ENCODE measurements at places on chromosomes 2 and 18. TPM values are rescaled to one million over a fixed set of nuclear protein-coding genes. Genes with fewer than 3 reads are reported as not detected.

- DNase-seq: no peak
Observed at GRCh38 chr2:160246356-160246755, 46.3 kb upstream of the ITGB6 start.

DNA sequence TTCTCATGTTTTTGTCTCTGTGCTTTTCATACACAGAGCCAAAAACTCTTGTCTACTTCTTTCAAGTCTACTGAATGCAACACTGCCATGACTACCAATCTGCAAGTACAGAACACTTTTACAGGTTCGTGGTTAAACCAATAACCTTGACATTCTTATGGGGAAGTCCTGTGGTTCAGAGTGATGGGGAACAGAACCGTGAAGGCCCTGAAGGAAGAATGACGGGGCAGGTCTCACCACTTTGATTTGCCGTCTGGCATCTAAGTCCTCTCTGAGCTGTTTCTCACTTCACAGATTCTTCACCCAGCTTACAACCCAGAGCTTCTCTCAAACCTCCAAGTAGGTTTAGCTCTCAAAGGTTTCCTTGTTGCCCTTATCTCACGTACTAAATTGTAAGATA lies 117.5 kb upstream of the SNTG2 start:
- no peak for DNase-seq

DNA sequence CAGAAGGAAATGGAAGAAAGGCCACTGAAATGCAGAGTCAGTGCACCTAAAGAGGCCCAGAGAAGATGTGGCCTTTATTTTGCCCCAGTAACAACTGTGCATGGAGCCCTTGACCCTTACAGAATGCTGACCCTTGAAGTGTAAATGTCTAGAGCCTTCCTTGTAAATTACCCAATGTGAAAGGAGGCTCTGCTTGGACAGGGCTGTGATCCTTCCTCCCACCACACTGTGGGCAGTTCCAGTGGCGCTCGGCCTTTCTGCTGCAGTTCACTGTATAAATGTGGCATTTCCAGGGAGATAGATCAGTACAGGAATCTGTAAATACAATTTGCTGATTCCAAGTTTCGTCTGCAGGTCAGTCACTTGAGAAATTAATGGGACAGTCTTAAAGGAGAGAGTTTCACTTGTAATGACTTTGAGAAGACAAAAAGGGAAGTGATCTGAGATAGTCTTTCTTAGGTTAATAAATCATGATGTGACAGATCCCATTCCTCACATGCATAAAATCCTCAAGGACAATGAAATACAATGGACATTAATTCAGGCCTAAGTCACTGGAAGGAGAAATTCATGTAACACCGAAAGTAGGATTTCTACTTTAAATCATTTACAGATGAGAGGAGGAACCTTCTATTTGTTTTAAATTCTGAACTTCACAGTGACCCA lies 133.8 kb upstream of the LMAN1 start:
- no peak for DNase-seq

GRCh38 chr2:51079945-51080344 lies 48.0 kb upstream of the NRXN1 start:
- DNase-seq: no peak

DNA sequence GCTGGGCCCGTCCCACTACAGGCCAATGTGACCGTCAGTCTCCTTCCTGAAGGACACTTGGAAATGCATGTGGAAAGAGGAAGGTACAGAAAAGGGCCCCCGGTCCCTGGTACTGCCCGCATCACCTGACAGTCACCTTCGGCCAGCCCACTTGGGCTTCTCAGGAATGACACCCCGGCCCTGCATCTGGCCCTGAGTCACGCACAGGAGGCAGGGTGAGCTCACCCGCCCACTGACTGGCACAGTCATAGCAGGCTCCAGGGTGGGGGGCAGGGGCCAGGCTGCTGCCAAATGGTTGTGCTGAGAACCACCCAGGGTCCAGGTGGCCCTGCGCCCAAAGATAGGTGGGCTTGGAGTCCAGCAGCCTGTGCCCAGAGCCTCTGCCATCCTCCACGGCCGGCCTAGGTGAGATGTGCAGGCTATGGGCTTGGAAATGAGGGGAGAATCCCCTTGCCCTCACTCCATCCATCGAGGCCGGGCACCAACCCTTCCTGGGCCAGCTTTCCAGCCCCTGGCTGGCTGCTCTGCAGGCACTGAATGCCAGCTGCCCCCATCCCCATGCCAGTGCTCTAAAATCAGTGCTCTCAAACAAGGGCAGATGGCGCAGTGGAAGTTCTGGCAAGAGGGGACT lies 14.1 kb downstream of the EMX1 start:
- DNase-seq: peak; percentile 54

The UGT1A6 gene
- not detected for total RNA-seq

- no peak for DNase-seq
Observed at GRCh38 chr2:218071218-218071937, 2.3 kb downstream of the RUFY4 start.

DNA sequence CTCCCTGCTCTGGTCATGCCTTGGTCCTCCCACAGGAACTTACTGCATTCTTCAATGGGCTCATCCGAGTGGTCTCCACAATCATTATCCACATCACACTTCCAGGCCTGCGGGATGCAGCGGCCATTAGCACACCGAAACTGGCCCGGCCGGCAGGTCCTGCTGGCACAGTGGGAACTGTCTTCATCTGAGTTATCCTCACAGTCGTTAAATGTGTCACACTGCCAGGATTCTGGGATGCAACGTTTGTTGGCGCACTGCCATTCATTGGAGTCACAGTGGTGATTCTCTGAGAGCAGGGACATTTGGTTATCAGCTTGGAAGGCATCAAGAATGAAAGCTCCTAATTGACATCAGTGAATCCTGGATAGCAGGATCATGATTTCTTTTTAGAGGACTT lies 104.5 kb downstream of the DHRS9 start:
- DNase-seq: no peak
